ENCODE measurements at places on chromosomes 2 and 18.

DNA sequence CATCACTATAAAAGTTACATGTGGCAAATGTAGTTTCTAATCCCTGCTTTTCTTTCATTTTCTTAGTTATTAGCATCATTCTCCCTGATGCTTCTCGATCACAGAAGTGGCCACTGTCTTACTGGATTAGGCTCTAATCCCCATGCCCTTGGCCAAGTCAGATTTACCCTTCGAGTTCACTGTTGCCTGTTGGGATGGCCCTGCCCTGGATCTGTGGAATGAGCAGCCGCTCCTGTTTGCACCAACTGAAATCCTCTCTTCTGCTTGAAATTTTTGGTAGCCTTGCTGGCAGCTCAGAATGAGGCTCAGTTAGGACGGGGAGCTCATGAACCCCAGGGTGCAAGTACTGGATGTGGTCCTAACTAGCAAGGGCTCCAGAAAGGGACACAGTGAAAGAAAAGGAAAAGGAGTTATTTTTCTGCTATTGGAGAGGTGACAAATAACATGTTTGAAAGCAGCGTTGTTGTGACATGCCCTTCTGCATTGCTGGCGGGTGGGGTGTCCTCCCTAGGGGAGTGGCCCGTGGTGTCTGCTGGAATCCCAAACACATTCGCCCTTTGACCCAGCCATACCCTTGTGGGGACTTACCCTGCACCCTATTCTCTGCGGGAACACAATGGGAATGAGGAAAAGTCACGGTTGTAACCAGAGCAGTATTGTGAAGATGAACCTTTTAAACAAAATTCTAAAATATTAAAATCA, 34.5 kb downstream of the RBFA start:
- DNase-seq, result no peak

- DNase-seq, result no peak
These were observed 59.2 kb upstream of the SLC5A7 start for GRCh38 chr2:107927034-107927534.

DNA sequence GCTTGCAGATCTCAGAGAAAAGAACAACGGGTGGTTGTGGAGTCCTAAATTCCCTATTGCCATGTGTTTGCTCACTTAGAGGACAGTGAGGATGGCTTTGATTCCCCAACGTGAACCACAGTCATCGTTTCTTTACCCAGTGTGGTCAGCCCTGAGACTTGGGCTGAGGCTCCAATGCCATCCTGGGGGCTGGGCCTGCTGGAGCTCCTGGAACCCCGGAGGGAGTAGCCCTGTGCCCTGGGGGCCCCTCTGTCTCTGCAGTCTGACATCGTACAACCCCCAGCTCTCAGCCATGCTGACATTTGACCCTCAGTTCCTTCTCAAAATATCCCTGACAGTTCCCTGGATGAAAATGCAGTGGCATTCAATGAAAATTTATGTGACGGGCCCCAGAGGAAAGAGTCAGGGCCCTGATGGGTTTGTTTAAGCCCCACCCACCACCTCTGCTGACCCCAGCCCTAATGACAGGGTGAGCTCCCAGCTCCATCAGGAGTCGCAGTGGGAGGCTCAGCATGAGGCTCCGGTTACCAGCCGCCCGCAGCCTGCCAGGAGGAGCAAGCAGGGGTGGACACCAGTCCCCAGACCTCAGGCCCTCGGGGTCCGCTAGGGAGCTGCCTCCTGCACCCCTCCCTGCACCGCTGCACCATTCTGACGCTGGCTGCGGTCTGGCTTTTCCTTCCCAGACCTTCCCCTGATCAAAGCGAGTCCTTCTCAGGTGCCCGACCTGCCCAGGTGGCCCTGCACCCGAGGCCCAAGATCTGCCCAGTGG, 120.9 kb downstream of the TWIST2 start:
- DNase-seq, result no peak

DNA sequence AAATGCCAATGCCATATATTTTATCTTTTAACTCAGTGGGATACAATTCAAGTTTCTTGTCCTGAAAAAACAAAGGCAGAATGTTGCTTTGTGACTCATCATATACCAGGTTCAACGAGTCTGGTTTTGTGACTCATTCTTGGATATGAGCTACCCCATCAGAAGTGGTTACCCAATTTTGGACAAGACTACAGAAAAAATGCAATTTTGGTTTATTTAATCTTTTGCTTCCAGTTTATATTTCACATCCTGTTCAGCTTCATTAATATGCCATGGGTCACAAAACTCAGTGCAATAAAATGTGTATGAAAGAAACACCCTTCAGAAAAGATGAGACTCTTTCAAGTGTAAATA, 25.0 kb downstream of the FN1 start:
- peak; percentile 92 for DNase-seq

DNA sequence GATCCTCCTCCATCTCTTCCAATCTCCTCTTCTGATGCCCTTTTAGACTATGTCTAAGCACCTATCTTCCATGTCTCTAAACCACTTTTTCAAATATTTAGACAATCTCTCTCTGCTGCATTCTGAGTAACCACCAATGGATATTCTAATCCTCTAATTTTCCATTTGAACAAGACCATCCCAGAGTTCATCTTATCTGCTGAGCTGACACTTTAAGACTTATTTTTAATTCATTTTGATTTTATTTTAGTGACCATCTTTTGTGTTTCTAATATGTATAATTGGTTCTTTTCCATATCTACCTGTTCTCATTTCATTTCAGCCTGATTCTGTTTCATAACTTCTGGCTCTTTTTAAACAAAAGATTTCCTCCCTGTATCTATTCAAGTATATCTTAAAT, 369.9 kb downstream of the CLIP4 start:
- no peak for DNase-seq

DNA sequence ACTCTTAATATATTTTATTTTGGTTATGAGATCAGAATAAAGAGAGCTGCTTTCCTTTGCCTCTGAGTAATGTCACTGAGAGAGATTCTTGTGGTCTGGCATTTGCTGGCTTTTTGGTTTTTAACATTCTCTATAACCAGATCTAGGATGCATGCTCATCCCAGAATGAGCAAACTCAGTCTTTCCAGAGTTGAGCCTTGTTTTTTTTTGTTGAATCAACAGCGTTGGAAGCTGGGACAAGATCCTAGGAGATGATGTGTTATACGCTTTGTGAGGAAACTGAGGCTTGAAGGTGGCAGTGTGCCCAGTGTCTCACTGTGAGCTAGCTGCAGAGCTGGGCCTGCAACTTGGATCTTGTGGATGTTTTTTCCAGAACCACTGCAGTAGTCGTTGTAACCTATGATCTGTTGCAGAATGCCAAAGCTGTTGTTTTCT, 19.5 kb downstream of the MYO1B start:
- DNase-seq, result peak; percentile 78

DNA sequence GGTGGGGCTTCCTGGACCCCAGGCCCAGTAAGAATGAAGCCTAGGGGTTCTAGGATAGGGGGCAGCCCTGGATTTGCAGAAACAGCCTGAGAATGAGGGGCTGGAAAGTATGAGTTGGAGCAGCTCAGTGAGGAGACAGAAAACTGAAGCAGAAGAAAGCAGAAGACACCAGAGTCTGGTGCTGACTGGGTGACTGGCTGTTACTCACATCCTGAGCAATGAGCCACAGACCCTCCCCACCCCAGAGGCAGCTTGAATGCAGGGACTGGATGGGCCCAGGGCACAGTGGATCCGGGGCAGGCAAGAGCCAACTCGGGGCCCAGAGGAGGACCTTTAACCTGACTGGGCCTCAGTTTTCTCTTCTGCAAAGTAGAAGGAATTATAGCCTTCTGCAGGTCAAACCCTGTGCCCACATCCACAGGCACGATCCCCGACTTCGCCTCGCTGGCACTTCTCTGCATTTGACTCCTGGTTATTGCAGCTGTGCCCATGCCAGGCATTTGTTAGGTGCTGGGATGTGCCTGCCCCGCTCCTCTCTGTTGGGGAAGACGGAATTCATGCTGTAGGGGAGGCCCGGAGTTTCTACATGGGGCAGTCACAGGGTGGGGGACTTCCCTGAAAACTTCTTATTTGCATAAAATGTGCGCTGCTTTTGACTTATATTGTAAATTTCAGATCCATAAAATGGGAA, 8.5 kb downstream of the STEAP3 start:
- DNase-seq, result peak; percentile 72

- peak; percentile 65 for DNase-seq
These were observed 485 bp upstream of the GALNT3 start for GRCh38 chr2:165794536-165794928.

Data from foreskin fibroblast (primary cell).